ENCODE measurements at places on chromosomes 5 and 9.

DNA sequence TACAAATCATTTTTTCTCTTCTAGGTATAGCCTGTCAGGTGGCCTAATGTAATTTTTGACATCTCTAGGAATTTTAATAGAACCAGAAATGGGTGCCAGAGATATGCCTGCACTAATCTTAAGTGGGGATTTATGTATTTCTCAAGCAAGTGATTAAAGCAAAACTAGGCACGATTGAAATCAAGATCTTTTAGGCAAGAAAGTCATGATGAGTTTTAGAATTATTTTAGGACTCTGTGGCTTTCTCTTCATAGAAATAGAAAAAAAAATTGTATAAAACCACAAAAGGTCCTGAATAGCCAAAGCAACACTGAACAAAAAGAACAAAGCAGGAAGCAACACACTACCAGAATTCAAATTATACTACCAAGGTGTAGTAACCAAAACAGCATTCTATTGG is 952 bp upstream of the AMACR start:
- no peak for DNase-seq

DNA sequence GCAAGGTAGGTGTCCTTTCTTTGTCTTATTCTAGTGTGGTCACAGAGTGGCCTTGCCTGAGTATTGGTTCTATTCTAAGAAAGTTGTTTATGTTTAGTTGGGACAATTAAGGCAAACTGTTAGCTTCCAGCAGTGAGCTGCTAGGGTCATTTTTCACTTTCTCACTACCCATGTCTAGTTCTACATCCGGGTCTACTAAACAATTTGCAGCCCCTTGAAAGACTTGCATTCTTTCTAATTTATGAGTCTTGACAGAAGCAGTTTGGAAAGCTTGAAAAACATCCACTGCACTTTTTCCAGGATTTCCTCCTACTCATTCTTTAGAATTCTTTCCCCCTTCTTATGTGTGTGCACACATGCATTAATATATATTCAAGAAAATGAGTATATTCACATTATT is 892.2 kb upstream of the ACO1 start:
- DNase-seq: no peak

DNA sequence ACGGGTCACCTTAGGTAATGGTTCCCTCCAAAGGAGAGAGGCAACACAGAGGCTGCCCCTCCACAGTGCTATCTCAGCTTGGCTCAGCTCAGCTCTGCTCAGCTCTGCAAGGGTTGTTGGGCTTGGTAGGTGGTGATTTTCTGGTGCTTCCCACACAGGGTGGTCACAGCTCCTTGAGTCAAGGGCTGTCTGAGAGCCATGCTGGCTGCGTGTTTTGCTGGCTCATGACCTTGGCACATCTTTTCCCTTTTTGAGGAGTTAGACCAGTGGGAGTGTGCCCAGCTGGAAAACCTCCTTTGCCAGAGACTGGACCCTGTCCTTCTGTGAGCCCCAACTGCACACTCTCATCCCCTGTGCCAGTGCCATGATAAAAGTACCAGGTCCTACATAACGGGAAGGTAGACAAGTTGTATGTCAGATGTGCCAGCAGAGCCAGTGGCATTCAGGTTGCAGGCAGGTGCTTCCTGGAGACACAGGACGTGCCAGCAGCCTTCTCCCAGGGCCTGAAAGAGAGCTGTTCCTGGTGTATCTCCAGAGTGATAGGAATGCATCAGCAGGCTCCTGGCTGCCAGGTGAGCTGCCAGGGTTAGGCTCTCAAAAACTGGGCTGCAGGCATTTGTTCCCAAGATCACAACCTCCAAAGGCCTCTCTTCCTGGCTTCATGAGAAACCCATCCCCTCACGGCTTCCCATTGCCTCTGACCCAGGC is 118.6 kb upstream of the CXCL14 start:
- no peak for DNase-seq

DNA sequence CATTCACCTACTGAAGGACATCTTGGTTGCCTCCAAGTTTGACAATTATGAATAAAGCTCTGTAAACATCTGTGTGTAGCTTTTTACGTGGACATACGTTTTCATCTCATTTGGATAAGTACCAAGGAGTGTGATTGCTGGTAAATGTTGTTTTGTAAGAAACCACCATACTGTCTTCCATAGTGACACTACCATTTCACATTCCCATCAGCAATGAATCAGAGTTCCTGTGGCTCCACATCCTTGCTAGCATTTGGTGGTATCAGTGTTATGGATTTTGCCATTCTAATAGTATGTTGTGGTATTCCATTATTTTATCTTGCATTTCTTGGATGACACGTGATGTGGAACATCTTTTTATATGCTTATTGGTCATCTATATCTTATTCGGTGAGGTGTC is 78.4 kb upstream of the RASGRF2 start:
- no peak for DNase-seq

DNA sequence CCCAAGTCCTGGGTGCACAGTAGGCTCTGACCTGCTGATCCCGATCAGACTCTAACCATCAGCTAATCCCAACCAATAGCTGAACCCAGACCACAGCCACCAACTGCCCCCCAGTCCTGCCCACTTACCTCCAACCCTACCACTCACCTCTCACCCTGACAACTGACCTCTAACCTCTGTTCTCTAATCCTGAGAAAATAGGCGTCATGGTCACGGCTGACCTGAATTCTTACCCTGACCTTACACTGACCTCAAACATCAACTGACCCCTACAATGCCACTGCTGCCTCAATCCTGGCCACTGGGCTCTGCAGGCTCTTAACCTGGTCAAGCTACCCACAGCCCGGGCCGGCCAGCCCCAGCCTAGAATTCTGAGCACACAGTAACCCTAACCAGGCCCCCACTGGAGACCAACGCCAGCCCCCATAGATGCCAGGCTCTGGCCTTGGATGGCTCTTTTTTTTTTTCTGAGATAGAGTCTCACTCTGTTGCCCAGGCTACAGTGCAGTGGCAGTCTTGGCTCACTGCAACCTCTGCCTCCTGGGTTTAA is 63.8 kb upstream of the ASS1 start:
- DNase-seq: no peak

- peak; percentile 40 for DNase-seq
Observed at GRCh38 chr5:109408991-109409843, 557 bp downstream of the PJA2 start.

GRCh38 chr5:81638471-81638870 is 112.4 kb downstream of the SSBP2 start:
- DNase-seq: no peak

GRCh38 chr5:92994392-92994791 is 586.6 kb downstream of the NR2F1-AS1 start:
- DNase-seq: no peak

GRCh38 chr9:124758061-124758460 is 13.1 kb downstream of the NR6A1 start:
- no peak for DNase-seq

DNA sequence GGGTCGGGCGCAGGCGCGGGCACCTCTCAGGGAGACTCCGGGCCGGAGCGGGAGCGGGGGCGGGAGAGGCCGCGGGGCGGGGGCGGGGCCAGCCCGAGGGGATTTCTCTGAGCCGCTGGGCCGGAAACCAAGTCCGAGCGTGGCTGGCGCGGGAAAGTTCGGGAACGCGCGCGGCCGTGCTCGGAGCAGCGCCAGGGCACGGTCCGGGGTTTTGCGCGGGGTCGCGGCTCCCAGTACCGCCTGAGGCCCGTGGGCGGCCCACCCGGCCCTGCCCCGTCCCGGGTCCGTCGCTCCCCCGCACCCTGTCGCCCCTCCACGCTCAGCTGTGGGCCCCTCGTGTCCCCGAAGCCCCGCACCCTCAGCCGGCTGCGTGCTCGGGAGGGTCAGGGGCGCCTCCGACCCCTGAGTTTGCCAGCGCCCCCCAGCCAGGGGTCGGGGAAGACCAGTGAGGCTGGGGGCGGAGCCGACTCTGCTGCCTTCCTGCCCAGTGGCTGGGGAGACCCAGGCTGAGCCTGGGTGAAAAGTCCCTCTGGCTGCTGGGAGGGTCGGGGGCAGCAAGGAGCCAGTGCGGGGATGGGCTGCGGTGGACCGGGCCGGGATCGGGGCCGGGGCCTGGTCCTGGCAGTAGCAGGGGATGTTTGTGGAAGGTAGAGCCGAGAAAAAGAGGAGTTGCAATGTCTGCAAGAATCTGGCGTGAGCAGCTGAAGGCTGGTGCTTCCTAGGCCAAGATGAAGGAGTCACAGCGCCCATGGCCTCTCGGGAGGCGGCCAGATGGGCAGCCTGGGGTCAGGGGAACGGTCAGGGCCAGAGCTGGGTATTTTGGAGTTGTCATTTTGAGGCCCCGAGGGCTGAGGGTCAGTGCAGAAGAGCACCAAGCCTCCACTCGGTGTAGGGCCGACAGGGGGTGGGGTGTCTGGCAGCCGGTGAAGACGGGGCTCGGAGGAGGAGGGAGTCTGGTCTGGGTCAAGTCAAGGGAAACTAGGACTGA is 588 bp downstream of the TRAF2 start:
- peak; percentile 23 for DNase-seq

DNA sequence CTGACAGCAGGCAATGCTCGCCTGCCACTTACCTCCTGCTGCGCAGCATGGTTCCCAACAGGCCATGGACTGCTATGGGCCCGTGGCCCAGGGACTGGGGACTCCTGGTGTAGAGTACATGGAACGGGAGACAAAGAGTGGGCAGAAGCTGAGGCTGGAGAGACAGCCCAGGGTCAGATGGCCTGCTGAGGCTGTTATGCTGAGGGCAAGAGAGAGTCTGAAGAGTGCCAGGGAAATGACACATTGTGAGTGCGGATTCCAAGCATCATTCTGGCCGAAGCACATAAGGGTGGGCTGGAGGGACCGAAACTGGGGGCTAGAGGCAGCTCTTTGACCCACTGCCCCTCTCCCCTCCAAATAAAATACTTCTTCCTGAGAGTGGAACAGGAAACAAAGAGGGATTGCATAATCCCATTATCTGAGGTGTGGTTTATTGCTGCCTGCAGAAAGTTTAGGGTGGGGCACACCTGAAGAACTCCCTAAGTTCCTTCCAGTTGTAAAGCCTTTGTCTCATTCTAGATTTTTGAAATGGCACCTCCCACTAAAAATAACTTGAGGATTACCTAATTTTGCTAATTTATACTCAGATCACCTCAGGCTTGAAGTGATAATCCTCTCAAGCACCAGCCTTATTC is 158.1 kb downstream of the ATP10B start:
- DNase-seq: peak; percentile 11

GRCh38 chr5:144549580-144549979 is 378.9 kb downstream of the KCTD16 start:
- no peak for DNase-seq

DNA sequence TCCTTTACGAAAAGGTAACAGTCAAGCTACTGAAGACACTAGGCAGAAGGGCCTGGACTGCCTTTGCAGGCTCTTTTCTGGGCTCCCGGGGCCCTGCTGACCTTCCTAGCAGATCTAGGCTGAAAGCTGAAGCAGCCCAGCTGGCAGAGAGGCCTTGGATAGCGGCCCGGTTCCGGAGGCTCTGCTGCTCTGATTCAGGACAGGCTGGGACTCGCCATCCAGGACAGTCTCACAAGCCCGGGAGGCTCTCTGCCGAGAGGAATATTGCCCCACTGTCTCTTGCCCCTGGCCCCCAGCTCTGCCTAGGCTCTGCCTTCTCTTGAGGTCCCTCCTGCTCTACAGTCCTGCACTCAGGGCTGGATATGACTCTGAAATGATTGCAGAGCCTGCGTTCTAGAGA is 67.8 kb downstream of the PSD2 start:
- DNase-seq: no peak

DNA sequence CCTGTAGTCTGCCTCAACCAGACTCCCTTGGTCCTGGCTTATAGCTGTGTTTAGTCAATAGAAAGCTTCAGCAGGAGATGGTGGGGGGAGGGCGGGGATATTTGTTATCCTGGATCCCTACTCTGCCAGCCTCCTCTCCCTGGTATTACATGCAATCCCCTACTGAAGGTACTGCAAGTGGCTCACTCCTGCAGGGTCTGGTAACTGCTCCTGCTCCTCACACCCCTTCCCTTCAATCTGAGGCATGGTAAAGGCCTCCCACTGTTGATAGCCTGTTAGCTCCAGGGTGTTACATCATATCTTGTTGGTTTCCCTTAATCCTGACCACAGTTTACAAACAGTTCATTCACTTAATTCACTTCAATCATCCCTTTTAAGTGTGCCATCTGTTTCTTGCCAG is 137.5 kb downstream of the AP3B1 start:
- no peak for DNase-seq

DNA sequence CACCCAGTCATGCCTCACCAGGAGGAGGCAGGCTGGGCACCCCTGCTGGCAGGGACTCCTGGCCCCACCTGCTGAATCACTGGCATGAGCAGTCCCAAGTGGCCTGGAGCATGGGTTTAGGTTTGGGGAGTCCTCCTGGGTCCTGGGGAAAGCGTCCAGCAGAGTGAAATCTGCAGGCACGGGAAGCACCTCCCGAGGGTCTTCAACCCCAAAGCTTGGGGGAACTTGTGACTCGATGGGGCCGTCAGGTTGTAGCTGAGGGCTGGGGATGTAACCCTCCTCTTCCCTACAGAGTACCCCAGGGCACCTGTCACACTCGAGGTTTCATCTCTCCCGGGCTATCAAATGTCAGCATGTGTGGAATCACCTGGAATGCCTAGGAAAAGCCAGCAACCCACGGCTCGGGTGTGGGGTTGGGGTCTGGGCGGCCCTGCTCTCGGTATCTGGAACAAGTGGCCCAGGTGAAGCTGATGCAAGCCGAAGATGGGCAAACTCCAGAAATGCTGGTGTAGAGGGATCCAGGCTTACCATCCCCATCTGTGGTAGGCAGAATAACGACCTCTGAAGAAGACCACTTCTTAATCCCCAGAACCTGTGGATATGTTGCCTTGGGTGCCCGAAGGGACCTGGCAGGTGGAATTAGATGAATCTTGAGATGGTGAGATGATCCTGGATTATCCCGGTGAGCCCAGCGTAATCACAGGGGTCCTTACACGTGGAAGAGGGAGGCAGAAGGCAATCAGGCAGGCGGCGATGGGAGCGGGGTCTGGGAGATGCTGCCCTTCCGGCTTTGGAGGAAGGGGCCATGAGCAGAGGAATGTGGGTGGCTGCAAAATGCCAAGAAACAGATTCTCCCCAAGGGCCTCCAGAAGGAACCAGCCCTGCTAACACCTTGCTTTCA is 6.1 kb upstream of the RASGEF1C start:
- DNase-seq: no peak

DNA sequence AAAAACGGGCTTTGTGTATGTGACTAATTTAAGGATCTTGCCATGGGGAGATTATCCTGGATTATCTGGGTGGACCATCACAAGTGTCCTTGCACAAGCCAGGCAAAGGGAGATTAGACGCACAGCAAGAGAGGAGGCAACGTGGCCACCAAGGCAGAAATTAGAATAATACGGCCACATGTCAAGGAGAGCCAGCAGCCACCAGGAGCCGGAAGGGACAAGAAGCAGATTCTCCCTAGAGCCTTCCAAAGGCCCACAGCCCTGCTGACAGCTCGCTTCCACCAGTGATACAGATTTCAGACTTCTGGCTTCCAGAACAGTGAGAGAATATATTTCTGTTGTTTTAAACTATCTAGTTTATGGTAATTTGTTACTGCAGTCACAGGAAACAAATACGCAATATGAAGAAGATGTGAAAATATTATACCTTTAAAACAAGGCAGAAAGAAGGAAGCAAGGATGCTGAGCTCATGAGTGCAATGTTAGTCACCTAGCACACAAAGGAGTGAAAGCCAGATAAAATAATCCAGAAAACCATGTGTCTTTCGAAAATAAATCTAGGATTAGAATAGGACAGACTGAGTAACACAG is 28.7 kb upstream of the F2RL1 start:
- no peak for DNase-seq
